ENCODE measurements at places on chromosomes 16 and 17. TPM values are rescaled to one million over a fixed set of nuclear protein-coding genes. Genes with fewer than 3 reads are reported as not detected.

GRCh38 chr16:22973522-22973921 is 159.6 kb downstream of the HS3ST2 start:
- DNase-seq: no peak

GRCh38 chr16:87160701-87161337 is 156.4 kb downstream of the C16orf95 start:
- DNase-seq: no peak

DNA sequence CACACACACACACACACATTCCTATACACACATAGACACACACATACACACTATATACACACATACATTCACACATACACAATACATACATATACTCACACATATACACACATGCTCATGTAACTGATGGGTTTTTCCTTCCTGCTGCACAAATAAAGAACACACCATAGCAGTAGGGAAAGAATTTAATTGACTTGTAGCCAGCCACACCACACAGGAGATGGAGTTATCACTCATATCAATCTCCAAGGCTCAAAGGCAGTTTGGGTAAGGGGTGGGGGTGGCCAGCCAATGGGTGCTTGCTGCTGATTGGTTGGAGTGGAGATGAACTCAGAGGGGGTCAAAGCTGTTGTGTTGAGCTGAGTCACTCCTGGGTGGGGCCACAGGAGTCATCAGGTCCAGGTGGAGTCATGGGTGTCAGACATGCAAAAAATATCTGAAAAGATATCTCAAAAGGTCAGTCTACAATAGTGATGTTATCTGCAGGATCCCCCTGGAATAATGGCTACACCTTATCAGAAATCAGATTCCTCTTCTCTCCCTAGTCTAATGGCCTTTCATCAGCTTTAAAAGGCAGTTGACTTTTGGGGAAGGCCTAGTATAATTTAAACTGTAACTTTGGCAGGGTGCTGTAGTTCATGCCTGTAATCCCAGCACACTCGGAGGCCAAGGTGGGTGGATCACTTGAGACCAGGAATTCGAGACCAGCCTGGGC is 46.1 kb downstream of the WSB1 start:
- DNase-seq: no peak

DNA sequence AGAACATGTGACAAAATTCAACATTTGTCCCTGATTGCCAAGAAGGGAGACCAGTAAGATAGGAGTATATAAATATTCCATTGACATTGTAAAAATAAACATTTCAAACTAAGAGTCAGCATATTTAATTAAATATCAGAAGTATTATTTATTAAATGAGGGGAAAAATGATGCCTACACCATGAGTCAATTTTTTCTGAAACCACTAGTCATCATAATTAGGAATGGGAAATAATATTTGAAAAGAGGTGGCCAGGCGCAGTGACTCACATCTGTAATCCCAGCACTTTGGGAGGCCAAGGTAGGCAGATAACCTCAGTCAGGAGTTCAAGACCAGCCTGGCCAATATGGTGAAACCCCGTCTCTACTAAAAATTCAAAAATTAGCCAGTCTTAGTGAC is 2.1 kb downstream of the CMTM1 start:
- DNase-seq: no peak

GRCh38 chr17:57868007-57868909 is 18.4 kb upstream of the MRPS23 start:
- DNase-seq: peak; percentile 28

DNA sequence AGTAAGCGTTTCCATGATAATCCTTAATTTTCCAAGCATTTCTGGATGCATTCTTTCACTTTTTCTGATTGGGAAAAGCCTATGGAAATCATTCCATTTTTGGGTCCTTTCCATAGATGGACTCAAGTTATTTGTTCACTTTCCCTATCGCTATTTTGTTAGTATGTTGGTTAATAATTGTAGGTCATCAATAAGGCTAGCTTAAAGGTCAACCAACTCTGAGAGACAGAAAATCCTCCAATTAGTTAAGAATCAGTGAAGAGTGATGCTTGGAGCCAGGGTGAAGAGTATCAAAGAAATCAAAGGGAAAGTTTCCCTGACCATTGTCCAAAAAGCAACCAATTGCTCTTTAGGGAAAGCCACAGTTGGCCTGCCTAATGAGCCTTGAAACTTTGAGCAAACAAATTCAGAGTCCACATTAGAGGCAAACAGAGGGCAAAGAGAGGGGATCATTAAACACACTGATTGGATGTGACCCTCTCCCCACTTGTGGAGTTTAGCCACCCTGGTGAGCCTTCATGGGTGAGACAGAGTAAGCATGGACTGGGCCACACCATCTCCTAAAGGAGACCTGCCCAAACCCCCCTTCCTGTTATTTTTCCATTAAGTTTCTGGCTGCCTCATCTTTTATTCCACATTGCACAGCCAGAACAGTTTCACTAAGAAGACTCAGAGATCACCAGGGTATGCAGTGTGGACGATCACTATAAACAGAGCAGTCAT is 133.4 kb upstream of the DYNLRB2 start:
- no peak for DNase-seq

CRYBA1 gene
- not detected for total RNA-seq

- DNase-seq: peak; percentile 72
These were observed 512 bp downstream of the AKAP1 start for GRCh38 chr17:57085448-57086068.

GRCh38 chr17:70011750-70012149 is 63.3 kb upstream of the KCNJ16 start:
- no peak for DNase-seq

GRCh38 chr16:83652943-83653342 is 154.8 kb upstream of the HSBP1 start:
- DNase-seq: no peak

GRCh38 chr17:2682176-2682938 is 29.2 kb downstream of the CLUH start:
- DNase-seq: no peak

- no peak for DNase-seq
These were observed 220.7 kb upstream of the ASIC2 start for GRCh38 chr17:33513769-33514168.

JMJD6 gene
- total RNA-seq: 24.2 TPM

GRCh38 chr16:19458722-19459379 is 41.2 kb downstream of the TMC5 start:
- no peak for DNase-seq

GRCh38 chr16:8888951-8889892 is 7.1 kb downstream of the LITAFD start:
- DNase-seq: no peak

NGFR gene
- total RNA-seq: 14.5 TPM

- no peak for DNase-seq
These were observed 1225.3 kb downstream of the CDH11 start for GRCh38 chr16:63896383-63897109.

MAFG gene
- total RNA-seq: 28.2 TPM

DNA sequence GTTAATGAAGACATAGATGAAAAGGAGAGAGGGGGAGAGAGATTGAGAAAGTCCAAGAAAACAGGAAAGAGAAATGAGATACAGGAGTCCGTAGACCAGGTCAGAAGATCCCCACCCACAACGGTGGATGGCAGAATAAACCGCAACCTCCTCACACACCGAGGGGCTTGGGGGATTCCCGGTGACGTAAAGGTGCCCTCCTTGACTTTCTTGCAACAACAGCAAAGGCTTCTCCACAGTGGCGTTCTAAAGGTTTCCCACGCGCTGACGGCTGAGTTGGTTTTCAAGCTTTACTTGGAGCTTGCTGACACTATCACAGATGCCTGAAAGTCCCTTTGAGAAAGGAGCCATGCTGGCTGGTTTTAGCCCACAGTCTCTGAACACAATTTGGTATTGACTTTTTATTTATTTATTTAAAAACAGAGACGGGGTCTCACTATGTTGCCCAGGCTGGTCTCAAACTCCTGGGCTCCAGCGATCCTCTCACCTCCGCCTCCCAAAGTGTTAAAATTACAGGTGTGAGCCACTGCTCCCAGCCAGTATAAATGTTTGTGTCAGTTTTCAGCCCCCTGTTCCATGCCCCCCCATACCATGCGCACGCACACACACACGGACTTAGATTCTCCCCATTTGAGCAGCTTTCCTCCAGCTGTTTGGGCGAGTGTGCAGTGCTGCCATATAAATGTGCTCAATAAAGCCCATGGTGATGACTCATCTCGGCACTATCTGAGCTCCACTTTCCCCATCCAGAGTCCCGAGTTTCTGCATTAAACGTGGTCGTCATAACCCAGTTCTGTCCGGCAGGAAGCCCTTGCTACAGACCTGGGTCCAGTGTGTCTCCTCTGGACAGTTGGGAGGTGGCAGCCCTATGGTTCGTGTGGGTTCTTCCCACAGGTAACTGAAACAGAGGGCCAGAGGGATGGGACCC is 33.0 kb upstream of the SEC14L1 start:
- peak; percentile 46 for DNase-seq

- DNase-seq: no peak
These were observed 1.6 kb downstream of the UBTF start for GRCh38 chr17:44217738-44218343.

TMEM92 gene
- total RNA-seq: not detected

GRCh38 chr16:23334457-23334853 is 32.4 kb downstream of the SCNN1B start:
- DNase-seq: no peak

HOXB9 gene
- total RNA-seq: not detected

DNA sequence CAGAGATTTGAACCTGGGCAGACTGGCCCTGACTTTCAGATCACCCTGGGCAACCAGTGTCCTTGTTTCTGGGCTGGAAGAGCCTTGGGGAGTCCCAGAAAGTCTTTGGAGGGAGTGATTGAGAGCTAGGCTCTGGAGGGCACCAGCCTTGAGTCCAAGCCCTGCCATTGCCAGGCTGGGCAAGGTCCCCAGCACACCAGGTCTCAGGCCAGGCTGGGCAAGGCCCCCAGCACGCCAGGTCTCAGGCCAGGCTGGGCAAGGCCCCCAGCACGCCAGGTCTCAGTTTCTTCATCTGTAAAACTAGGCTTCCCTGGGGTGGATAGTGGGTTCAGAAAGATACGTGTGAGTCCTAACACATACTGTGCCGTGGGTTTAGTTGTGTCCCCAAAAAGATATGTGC is 135.0 kb downstream of the IRF8 start:
- no peak for DNase-seq

GRCh38 chr17:54899721-54900456 is 763 bp upstream of the TOM1L1 start:
- no peak for DNase-seq

- peak; percentile 68 for DNase-seq
These were observed 84.1 kb upstream of the TOB1 start for GRCh38 chr17:50949989-50950877.

DNA sequence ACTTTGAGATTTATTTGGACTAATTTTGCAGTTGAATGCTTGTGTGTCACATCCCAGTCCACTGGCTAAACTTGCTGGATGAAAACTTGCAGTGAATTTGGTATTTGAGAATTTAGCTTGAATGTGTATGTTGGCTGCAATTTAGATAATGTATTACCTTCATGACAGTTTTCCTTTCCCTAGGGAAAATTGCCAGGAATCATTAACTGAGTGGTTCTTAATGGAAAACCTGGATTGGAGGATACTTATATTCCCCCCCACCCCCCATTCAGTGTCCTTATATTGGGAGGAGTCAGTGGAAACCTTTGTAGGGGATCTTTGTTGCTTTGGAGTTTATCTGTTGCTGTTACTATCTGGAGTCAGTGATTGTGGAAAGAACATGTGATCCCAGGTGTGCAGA is 67.6 kb downstream of the KPNA2 start:
- DNase-seq: no peak

Measured in thyroid gland (tissue), 4 donors.